Uterine smooth muscle cell (primary cell): ENCODE measurements at places on chromosomes 2 and 18. TPM values are rescaled to one million over a fixed set of nuclear protein-coding genes. Genes with fewer than 3 reads are reported as not detected.

Gene STK39
- total RNA-seq, result 21.0 and 29.4 TPM in 2 replicates

Gene SPRED2
- 9.3 and 10.4 TPM in 2 replicates for total RNA-seq

Gene ANO7
- total RNA-seq, result 0.37 and 0.44 TPM in 2 replicates

Gene ARHGAP25
- 1.1 and 3.7 TPM in 2 replicates for total RNA-seq

Gene CCL20
- total RNA-seq, result not detected in 2 replicates

Gene ABCB11
- total RNA-seq, result not detected in 2 replicates

Gene DOCK10
- total RNA-seq, result 71.6 and 113 TPM in 2 replicates

Gene ARHGEF4
- total RNA-seq, result 6.3 and 8.1 TPM in 2 replicates

Gene CCDC141
- total RNA-seq, result 0.11 TPM in 1 of 2 replicates, not detected in the other

Gene DSG1
- total RNA-seq, result not detected in 2 replicates

Gene SIX3
- total RNA-seq, result under 0.01 TPM in 1 of 2 replicates, not detected in the other

Gene FBXO36
- total RNA-seq, result 1.9 and 4.5 TPM in 2 replicates

Gene TMEM185B
- total RNA-seq, result 32.1 and 36.6 TPM in 2 replicates

Gene SCN3A
- total RNA-seq, result 0.12 and 0.66 TPM in 2 replicates

Gene PUM2
- 53.6 and 56.6 TPM in 2 replicates for total RNA-seq

Gene RAB6C
- under 0.01 TPM in 1 of 2 replicates, not detected in the other for total RNA-seq

Gene CD302
- total RNA-seq, result 4.1 and 7.1 TPM in 2 replicates

Gene BOLL
- not detected in 2 replicates for total RNA-seq

Gene ACVR1C
- 0.25 and 0.33 TPM in 2 replicates for total RNA-seq

Gene GDF7
- total RNA-seq, result 4.0 and 4.1 TPM in 2 replicates

Gene MAIP1
- total RNA-seq, result 19.6 and 24.1 TPM in 2 replicates

Gene DPP10
- total RNA-seq, result not detected in 2 replicates

Gene C2orf66
- total RNA-seq, result under 0.01 and 0.12 TPM in 2 replicates

Gene SMYD1
- not detected in 2 replicates for total RNA-seq

Gene TSPYL6
- total RNA-seq, result not detected in 2 replicates

Gene GPAT2
- 8.1 and 13.7 TPM in 2 replicates for total RNA-seq

Gene SF3B6
- total RNA-seq, result 139 and 147 TPM in 2 replicates

Gene CYP1B1
- 2.7 and 4.0 TPM in 2 replicates for total RNA-seq

Gene LRRC30
- not detected in 2 replicates for total RNA-seq

Gene GTF3C2
- 19.6 and 24.0 TPM in 2 replicates for total RNA-seq

Gene SERPINB12
- not detected in 2 replicates for total RNA-seq

Gene DNAJC5G
- not detected in 2 replicates for total RNA-seq

Gene CCDC138
- 4.2 and 7.4 TPM in 2 replicates for total RNA-seq

Gene RAD51AP2
- total RNA-seq, result 0.11 TPM in 1 of 2 replicates, not detected in the other

Gene PDIA6
- total RNA-seq, result 586 and 820 TPM in 2 replicates

Gene NCKAP1
- 206 and 221 TPM in 2 replicates for total RNA-seq

Gene VAMP5
- total RNA-seq, result 26.0 and 27.1 TPM in 2 replicates

Gene GCG
- not detected in 2 replicates for total RNA-seq

Gene WDR54
- total RNA-seq, result 51.6 and 103 TPM in 2 replicates

Gene CHRND
- not detected in 2 replicates for total RNA-seq

Gene ARMC9
- total RNA-seq, result 89.6 and 150 TPM in 2 replicates

Gene CRIM1
- total RNA-seq, result 177 and 288 TPM in 2 replicates

Gene FEV
- total RNA-seq, result not detected in 2 replicates
